ENCODE measurements at places on chromosomes 11 and 22.

GRCh38 chr11:125344846-125345420, 151.1 kb downstream of the FEZ1 start:
- no peak for DNase-seq

DNA sequence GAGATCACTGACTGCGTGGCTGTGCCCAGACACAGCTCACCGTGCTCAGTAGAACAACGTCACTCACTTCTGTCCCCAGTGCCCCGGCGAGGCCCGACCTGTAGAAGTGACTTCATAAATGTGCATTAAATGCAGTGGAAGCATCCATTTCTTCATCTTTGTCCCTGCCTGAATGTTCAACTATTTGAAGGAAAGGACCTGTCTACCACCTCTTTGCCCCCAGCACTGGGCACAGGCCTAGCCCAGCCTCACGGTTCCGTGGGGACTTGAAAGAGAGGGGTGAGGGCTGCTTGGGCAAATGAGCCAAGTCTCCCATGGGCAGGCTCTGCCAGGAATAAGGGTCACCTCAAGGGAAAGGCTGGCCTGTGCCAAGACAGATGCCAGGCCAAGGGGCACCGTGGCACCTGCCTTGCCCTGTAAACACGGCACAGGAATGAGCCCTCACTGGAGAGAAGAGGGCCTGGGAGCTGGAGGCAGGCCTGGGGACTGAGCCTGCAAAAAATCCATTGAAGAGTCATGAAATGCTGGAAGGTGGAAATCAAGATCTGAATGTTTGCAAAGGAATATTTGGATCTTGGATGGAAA, 845.3 kb downstream of the BRD1 start:
- DNase-seq: no peak

- DNase-seq: no peak
Measured at GRCh38 chr11:17396598-17397310, 8.3 kb upstream of the KCNJ11 start.

DNA sequence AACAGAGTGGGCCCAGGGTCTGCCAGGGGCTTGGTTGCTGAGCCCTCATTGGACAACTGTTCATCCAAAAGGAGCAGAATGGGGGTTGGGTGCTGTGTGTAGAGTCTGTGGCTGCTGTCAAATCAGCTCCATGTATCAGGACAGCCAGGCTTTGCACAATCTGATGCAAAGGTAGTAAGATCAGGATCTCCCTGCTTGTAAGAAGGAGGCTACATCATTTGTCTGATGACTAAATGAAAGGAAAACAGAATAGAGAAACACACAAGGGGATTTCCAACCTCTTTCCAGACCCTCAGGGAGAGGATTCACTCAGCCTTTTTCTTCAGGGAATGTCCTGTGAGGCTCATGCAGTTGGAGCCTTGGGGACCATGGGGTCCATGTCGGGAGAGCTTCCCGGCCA, 7.2 kb downstream of the MICAL2 start:
- no peak for DNase-seq
